Right ventricle myocardium inferior (tissue), 1 donor: ENCODE measurements at places on chromosomes 3 and 15. TPM values are rescaled to one million over a fixed set of nuclear protein-coding genes. Genes with fewer than 3 reads are reported as not detected.

GRCh38 chr3:114086356-114086755 is 29.8 kb downstream of the QTRT2 start:
- no peak for DNase-seq

DNA sequence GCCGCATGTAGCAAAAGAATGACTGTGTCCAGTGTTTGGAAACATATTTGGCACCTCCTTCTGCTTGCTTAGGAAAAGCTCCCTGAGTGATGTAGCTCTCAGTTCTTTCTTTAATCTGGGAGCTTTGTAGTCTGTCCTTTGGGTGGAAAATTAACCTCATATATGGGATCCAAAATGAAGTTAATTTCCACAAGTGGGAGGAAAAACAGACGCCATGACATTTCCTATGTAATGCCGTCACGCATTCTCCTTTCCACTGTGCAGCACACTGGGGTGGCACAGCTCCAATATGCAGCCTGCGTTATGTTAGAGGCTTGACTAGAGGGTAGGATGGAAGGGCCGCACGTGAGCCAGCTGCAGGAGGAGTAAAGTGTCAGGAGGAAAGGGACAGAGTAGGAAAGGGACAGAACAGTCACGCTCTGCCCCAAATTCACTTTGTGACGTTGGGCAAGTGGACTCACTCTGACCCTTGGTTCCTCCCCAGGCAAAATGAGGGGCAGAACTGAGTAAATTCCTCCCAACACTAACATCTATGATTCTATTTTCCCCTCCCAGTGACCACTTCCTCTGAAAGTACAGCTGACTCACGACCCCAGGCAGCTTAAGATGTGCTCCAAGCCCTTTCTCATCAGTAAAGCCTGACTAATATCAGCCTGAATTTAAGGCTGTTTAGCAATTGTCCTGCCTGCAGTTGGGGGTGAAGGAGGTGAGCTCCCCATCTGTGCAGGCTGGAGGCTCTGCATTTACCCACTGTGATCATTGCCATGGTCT is 176.5 kb upstream of the PFN2 start:
- DNase-seq = peak; percentile 60

DNA sequence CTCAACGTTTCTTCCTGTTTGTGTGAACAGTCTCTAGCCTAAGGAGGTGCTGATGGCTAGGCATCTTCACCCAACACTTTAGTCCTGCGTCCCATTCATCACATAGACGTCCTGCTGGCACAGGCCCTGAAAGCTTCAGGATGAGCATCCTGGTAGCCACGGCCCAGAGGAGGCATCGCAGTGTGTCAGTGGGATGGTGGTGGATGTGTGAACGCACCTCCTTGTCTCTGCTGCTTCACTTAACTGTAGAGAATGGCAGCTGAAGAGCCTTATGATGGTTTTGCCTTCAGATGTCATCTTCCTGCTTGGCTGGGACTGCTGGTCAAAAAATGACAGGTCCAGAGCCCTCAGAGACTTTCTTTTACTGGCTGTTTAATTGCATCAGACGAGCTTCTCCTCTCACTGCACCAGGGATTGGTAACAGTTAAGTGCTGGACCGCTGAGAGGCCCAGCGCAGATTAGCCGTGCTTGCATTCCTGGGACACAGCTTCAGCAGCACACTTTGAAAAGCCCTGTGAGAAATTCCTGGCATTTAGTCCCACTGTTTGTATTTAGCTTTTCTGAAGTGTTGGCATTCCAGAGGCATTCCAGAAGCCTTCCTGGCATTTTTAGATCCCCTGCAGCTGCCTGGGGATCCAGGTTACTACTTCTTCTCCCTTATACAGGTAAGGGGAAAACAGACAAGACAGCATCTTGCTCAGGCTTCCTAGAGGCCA is 132.4 kb upstream of the PLXNA1 start:
- no peak for DNase-seq

DNA sequence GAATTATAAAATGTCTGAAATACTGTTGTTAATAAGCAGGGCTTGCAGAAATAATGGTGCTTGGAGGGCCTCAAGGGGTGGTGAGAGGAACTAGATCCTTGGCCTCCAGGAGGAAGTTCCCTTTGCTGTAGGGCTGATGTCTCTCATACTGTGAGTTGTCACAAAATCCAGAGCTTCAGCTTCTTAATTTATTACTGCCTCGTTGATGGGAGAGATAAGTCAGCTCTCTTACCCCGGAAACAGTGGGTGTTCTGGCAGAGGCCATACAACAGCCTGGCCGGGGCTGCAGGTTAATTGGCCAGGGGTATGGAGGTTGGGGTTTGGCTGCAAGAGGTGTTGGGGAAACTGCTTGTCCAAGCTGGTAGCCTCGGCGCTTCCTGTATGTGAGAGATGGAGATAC is 15.5 kb downstream of the MAPKAPK3 start:
- no peak for DNase-seq

DNA sequence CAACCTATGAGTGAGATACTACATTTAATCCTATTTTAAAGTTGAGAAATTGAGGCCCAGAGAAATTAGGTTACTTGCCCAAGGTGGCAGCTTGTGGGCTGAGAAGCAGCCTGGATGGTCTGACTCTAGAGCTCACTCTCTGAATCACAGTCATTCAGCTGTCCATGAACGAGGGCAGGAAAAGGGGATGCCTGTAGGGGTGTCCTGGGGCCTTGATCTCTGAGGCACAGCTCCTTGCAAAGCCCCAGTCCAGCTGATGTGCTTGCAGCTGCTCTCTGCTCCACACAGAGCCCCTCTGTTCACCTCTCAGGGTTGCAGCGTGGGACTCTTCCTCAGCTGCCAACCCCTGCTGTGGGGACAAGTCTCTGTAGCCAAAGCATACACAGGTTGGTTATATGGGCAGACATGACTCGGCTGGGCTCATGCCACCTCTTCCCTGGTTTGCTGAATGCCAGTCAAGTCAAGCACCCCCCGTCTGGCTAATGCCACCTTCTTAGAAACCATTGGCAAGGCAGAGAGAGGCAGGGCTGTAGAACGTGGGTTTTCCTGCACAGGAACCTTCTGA is 56.8 kb downstream of the GASK1A start:
- no peak for DNase-seq

GRCh38 chr3:121574449-121574848 is 6.7 kb downstream of the ARGFX start:
- no peak for DNase-seq

GRCh38 chr15:68930268-68931022 is at the start of gene SPESP1:
Gene SPESP1 (plus strand): TSS chr15:68930525. CDS start chr15:68930654, 129 bp downstream.
- peak; percentile 72 for DNase-seq

DNA sequence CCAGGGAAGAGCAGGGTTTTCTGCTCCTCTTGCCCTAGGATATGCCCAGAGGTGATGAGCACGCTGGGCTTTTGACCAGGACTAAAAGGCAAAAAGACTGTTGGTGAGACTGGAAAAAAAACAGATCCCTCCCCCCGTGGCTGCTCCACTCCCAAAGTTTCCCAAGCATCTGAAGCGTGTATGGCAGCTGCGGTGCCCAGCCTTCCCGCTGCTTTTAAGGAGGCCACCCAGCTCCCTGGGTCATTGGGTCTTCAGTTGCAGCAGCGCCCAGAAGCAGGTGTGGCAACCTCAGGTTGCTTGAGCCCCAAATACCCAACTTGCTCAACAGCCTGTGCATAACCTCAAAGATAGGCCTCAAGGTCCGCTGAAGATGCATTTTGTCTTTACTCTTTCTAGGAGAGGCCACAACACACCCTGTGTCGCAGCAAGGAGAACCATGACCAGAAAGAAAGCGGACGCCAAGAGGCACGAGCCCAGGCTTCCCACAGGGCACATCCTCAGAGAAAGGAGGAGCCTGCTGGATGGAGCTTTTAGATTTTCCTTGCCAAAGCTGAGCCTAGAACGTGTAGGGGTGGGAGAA is 2.0 kb downstream of the SRGAP3 start:
- no peak for DNase-seq

DNA sequence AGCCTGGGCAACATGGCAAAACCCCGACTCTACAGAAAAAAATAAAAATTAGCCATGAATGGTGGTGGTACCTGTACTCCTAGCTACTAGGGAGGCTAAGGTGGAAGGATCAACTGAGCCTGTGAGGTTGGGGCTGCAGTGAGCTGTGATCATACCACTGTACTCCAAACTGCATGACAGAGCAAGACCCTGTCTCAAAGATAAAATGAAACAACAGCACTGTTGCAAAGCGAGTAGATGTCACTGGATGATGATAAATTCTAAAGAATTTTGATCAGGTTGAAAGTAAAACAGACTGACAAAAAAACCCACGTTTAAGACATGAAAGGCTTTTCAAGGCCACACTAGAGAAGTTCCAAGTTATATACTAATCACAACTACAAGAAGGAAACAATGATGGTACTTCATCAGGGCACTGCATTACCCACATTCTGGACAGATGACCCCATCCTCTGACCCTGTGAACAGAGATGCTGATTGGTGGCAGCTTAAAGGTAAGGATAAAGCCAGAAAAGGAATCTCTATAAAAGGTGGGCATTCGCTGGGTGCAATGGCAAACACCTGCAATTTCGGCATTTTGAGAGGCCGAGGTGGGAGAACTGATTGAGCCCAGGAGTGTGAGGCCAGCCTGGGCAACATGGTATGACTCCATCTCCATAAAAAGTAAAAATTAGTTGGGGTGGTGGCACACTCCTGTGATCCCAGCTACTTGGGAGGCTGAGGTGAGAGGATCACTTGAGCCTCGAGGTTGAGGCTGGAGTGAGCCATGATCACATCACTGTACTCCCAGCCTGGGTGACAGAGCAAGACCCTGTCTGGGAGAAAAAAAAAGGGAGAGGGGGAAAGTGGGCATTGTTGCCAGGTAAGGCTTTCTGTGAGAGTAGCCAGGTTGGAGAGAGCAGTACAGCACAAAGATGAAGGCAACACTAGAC is 59.2 kb downstream of the TBL1XR1 start:
- no peak for DNase-seq

GRCh38 chr3:156795890-156796481 is 30.2 kb upstream of the LEKR1 start:
- no peak for DNase-seq

GRCh38 chr3:116614795-116615362 is 94.7 kb upstream of the TUSC7 start:
- DNase-seq = no peak

GRCh38 chr3:185649414-185649813 is 63.3 kb downstream of the SENP2 start:
- no peak for DNase-seq

GRCh38 chr3:45972534-45973402 is 22.9 kb downstream of the FYCO1 start:
- DNase-seq = no peak

GRCh38 chr3:31312400-31312799 is 220.3 kb upstream of the STT3B start:
- DNase-seq = no peak

DNA sequence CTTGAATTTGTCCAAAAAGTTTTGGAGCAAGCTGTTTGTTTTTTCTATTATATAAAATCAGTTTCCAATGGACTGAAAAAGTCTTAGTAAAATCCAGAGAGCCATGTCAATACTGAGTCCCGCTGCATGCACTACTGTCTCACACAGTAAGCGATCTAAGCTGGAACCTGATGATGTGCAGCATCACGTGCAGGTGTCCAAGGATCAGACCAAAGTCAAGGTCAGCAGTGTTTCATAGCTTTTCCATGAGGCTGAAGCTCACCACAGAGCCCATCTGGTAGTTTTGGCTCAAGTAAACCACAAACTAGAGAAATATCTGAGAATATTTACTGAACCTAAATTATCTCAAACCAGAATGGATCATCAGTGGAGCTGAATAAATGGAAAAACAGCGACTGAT is 784.0 kb upstream of the SEMA6D start:
- no peak for DNase-seq

DNA sequence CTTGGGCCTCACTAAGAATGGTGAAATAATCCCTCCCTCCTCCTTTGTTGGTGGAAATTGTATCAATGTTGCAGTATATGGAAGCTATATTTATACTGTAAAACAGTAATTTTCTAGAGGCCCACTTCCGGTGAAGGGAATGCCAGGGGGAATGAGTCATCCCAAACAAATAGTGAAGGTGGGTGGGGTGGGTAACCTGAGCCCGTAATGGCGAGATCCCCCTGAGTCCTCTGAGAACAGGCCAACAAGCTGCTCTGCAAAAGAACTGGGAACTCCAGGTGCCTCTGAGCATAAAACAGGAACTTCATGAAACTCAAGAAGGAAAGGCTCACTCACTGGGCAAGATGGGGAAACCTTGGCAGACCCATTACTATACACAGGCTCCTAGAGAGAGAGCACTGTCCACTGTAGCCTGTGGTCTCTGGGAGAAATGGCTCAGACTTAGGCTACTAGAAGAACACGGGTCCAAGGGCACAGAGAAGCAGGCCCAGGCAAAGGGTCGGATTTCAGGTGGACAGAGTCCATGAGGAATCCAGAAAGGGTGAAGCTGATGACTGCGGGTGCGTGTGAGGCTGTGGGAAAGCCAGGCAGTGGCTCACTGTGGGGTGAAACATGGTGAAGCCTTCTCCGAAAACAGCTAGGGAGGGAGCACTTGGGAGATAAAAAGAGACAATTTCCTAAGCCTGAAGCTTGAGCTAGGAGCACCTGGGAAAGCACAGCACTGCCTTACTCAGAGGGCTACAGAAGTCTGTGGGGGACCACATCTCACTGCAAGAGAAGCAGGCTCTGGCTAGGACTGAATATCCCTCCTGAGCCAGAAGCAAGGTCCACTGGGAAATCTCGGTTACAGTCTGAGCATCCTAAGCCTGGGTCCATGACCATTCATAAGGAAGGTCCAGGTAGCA is 19.8 kb downstream of the LARP6 start:
- no peak for DNase-seq

DNA sequence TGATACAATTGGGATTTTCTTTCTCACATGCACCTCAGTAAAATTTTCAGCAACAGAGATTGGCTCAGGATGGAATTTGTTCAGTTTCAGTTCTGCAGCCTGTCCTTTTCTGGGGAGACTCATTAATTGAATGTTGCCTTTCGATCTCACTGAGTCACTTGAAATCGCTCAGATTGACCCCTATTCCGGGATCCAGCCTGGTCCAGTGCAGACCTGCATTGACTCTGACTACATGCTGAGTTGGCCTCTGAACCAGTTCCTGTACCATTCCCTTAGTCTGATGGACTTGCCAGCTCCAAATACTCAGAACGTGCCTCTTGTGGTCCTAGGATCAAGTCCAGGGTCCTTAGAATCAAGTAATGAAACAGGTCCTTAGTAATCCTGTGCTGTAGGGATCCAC is 9.4 kb downstream of the IGF1R start:
- no peak for DNase-seq

- DNase-seq = no peak
Observed at GRCh38 chr15:98881526-98882520, 125.8 kb downstream of the PGPEP1L start.

DNA sequence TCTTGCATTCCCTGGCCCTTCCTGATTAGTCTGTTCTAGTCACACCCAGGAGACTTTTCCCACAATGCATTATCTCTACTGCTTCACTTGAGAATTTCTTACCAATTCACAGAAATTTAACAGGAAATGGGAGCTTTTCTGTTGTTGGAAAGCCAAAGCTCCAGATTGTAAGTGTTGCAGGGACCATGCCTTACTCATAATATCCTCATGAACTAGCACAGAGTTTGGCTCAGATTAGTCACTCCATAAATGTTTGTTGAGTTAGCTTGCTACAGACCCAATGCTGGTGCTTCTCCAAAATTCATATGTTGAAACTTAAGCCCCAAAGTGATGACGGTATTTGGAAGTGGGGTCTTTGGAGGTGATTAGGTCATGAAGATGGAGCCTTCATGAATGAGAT is 232.6 kb downstream of the GAP43 start:
- no peak for DNase-seq

ATP13A5 gene
- not detected for total RNA-seq

MED12L gene
- total RNA-seq = 0.49 TPM

FBXL2 gene
- 1.6 TPM for total RNA-seq

GOLGA8J gene
- total RNA-seq = 0.16 TPM

NECTIN3 gene
- total RNA-seq = 11.7 TPM

RPP14 gene
- total RNA-seq = 23.2 TPM

KNG1 gene
- 0.62 TPM for total RNA-seq

IL12A gene
- 0.46 TPM for total RNA-seq

CISH gene
- 13.2 TPM for total RNA-seq

KCNMB2 gene
- total RNA-seq = 1.8 TPM

KY gene
- total RNA-seq = 16.7 TPM
